ENCODE measurements at places on chromosomes 4 and X.

- no peak for DNase-seq
Observed at GRCh38 chr4:105232374-105232773, 85.7 kb downstream of the TET2 start.

GRCh38 chrX:99901091-99901490 lies 509.0 kb downstream of the PCDH19 start:
- DNase-seq, result no peak

DNA sequence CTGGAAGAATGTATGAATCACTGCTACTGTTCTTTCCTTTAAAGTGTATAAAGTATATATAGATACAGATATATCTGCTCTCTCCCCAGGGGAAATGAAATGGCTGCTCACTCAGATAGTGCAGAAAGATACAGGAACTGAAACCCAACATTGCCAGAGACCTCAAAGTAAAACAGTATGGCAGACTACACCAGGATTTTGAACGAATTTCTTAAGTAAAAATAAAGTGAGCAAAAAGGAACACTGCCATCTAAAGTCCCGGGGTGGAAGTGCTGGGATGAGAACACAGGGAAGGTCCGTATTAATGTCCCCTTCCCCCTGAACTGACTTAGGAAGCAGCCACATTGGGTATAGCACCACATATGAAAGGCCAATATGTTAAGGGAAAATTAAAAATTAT lies 93.4 kb downstream of the TMA16 start:
- no peak for DNase-seq

DNA sequence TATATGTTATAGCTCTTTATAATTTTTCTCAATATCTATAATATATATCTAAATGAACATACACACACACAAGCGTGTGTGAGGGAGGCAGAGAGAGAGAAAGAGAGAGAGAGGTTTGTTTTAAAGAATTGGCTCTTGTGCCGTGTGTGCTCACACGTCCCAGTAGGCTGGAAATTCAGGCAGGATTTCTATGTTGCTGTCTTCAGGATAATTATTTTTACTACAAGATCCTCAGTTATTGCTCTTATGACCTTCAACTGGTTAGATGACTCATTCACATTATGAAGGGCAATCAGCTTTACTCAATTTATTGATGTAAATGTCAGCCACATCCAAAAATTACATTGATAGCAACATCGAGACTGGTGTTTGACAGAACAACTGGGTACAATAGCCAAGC lies 1520.7 kb upstream of the PCDH7 start:
- DNase-seq, result no peak

GRCh38 chrX:111322231-111322855 lies 52.1 kb upstream of the CAPN6 start:
- no peak for DNase-seq

- DNase-seq, result no peak
Observed at GRCh38 chrX:103017542-103017941, 46.4 kb downstream of the BEX1 start.

GRCh38 chr4:114393295-114394038 lies 205.1 kb upstream of the UGT8 start:
- DNase-seq, result no peak

DNA sequence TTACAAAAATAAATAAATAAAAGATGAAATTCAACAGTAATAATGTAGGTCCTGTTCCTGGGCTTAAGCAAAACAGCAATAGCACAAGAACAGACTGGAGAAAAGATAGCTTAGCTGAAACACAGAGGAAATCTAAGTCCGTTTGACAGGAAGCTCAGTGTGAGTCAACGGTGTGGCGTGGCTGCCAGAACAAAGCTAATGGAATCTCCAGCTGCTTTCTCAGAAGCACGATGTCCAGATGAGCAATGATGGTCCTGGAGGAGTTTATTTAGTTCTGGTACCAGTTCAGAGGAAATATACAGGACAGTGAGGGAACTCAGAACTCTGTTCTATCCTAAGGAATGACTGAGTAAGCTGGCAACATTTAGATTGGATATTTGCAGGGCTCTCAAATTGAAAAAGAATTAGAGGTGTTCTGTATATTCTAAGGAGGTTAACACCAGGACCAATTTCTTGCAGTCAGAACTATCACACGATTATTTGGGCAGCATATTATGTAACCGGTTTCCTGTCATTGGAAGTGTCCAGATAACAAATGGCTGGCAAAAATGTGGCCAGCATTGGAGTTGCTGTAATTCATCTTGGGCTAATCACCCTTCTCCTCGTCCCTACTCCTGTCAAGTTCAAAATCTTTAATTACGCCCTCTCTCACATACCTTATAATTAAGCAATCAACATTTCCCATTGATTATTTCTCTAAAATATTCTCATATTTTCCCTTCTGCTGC lies 12.7 kb downstream of the GAB3 start:
- DNase-seq, result no peak

DNA sequence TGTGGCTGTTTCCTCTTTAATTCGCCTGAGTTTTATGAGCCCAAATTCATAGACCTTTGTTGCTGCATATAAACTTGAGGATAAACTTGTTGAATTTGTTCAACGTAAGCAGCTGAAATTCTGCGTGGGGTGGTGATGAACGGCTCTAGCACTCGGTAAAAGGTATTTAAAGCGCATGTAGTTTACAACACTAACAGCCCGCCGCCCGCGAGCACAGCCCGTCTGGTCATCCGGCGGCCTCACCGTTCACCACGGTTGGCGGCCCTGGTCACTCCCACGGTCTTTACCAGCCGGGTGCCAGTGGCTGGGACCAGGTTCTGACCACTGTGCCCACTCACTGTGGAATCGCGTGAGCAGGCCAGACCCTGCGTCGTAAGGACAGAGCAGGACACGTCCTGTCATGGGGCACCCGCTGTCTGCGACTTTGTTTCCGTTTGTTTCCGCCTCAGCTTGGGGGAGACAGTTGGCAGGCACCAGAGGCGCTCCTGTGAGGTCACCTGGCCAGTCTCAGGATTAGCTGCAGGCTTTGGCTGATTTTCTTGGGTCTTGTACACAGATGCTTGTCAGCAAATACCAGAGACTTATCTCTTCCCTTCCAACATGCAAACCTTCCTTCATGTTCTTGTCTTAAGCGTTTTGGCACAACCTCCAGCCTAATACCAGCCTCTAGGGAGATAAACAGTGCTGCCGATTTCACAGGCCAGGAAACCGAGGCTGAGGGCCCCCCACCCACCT lies 36.8 kb upstream of the SPON2 start:
- DNase-seq, result no peak

DNA sequence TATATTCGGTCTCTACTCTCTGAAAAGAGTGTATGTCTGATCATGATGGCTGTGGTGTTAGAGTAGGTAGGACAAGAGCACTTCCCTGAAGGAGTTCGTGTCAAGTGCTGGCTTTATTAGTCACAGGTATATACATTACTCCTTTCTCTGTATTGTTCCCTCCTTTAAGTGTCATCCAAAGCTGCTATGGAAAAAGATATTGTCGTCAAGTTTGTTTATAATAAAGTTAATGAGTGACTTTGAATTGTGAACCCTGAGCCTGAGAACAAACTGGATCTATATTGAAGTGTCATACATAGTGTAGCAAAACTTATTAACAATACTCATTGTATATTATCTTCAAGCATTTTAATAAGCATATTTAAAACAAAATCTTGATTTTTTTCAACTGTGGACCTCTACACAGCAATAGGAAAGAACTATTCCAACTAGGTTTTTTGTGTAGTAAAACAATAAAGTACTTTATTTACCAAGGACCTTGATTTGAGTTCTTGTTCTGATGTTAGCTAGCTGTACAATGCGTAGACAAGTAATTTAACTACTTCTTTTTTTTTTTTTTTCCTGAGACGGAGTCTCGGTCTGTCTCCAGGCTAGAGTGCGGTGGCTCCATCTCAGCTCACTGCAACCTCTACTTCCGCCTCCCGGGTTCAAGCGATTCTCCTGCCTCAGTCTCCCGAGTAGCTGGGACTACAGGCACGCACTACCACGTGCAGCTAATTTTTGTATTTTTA lies 177.7 kb downstream of the RAPGEF2 start:
- DNase-seq, result no peak

GRCh38 chr4:108431986-108432385 lies 188.4 kb upstream of the RPL34 start:
- DNase-seq, result no peak

- no peak for DNase-seq
Observed at GRCh38 chr4:5967783-5968182, 50.4 kb downstream of the C4orf50 start.

DNA sequence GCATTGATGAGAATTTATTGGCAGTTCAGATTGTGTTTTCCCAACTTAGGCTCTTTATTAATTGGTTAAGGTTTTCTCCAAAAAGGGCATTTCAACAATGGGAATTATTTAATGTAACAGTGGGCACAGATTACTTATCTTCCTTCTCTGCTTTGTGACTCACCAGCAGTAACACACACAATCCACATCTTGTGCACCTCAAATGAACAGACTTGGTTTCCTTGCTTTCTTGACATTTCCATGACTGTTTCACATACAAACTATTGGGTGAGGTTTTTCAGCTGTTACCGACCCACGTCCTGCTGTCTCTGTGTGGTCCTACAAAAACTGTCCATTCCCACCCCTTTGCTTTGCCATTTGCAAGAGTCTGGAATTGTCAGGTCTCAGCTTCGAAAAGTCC lies 38.1 kb downstream of the CCNI start:
- no peak for DNase-seq

DNA sequence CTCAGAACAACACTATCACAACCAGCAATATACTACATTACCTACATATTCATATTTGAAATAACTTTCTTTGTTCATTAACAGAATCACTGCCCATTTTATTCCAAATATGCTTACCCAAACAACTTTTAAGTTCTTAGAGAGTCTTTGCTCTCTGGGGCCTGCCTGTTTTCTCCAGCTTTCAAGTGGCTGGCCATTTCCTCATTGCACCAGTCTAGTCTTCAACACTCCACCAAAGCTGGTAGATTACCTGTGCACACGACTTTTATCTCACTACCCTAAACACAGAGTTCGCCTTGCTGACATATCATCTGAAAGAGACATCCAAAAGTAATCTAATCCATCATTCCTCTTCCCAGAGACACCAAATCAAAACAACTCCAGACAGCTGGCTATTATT lies 66.2 kb downstream of the PRDM5 start:
- no peak for DNase-seq

GRCh38 chr4:76767983-76768382 lies 130.0 kb downstream of the SOWAHB start:
- DNase-seq, result no peak

DNA sequence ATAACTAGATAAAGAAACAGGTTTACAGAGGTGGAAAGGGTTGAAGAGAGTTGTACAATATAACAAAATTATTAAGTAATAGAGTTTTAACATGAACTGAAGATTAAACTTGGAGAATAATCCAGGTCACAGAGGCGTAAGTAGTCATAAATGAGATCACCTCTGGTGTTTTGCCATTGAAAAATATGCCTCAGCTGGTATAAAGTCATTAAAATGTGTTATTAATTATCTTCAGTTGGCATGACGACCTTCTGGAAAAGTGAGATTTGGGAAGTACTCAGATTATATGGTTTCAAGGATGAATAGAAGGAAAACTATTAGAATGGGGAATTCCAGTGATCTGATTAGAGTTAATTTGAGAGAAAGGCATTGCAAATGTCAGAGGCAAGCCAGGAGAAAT lies 237.5 kb upstream of the ANXA10 start:
- no peak for DNase-seq

GRCh38 chr4:3074846-3075651 lies 568 bp downstream of the HTT start:
- DNase-seq, result no peak

GRCh38 chr4:177895136-177895535 lies 452.9 kb upstream of the AGA start:
- DNase-seq, result no peak

GRCh38 chrX:55695227-55696018 lies 22.1 kb upstream of the RRAGB start:
- no peak for DNase-seq

DNA sequence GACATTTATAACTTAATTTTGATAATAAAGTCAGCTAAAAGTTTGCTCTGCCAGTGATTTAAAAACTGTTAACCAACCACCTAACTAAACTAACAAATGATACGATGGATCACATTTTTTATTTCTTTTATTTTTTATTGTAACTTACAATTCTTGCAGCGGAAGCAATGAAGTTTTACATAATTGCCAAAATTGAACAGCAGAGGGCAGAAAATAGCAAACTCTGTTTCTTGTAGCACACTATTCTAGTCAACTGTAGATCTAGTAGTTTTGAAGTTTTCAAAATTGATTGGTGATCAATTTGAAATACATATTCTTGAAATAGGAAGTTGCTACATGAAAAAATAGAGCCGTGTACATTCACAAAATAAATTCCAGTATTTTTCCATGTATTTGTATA lies 2.8 kb upstream of the GRIA2 start:
- DNase-seq, result no peak

GRCh38 chrX:122188751-122189150 lies 995.3 kb upstream of the GRIA3 start:
- no peak for DNase-seq

- no peak for DNase-seq
Observed at GRCh38 chrX:11438767-11439166, 145.6 kb downstream of the AMELX start.

DNA sequence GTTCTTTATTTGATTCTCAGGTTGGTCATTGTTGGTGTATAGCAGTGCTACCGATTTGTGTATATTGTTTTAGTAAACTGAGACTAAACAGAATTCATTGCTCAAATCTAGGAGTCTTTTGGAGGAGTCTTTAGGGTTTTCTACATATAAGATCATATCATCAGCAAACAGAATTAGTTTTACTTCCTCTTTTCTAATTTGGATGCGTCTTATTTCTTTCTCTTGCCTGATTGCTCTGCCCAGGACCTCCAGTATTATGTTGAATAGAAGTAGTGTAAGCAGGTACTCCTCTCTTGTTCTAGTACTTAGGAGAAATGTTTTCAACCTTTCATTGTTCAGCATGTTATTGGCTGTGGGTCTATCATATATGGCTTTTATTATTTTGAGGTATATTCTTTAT lies 92.6 kb downstream of the IQCM start:
- no peak for DNase-seq

DNA sequence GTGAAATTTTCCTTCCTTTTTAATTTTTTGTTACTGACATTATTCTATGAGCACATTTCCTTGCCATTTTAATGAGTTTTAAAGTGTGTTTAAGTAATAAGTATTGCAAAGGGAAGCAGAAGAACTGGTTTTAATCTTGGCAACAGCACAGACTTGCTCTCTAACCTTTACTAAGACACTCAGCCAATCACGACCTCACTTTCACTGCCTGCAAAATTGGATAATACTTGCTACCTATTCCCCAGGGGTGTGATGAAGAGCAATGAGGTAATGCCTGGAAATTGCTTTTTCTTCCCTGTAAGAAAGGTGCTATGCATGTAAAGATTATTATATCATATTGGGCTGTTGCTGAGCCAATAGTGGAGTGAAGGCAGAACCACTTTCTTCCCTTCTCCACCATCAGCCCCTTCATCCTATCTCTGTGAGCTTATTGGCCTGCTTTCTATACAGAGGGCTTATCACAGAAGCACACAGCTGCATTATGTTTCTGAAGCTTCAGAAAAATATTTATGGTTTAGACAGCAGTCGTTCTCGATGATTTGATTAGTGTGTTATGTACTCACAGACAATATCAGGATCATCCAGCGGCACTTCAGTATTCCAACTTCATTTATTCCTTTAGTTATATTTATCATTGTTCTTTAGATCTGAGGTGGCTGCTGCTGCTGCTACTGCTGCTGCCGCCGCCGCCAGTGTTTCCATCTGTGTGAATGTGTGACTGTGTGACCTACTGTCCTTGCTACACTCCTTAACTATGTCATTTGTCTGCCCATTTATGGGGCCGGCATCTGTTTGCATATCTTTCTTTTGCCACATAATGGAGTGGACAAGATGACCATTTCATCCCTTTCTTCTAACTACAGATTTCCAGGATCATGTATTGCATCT lies 255.1 kb downstream of the C4orf33 start:
- no peak for DNase-seq

- DNase-seq, result no peak
Observed at GRCh38 chrX:107571296-107571998, 56.9 kb upstream of the PRPS1 start.

All from iPS DF 19.7 (cell line).